Activated naive CD8-positive, alpha-beta T cell treated with anti-CD3 and anti-CD28 coated beads, Interleukin-2, amount 50 U/mL, for 16 hours (primary cell): ENCODE measurements at places on chromosomes 2 and 18.

GRCh38 chr2:107024269-107024668, 138.3 kb upstream of the ST6GAL2 start:
- DNase-seq, result no peak

GRCh38 chr2:224378701-224379097, 23.2 kb downstream of the FAM124B start:
- DNase-seq, result no peak

GRCh38 chr2:206001912-206002311, 84.1 kb downstream of the INO80D start:
- no peak for DNase-seq

GRCh38 chr2:69390001-69390400, 3.0 kb upstream of the GFPT1 start:
- no peak for DNase-seq

- no peak for DNase-seq
These were observed 57.1 kb downstream of the CD226 start for GRCh38 chr18:69890558-69890957.

GRCh38 chr2:149648282-149649030, 60.9 kb upstream of the MMADHC start:
- DNase-seq, result no peak

GRCh38 chr2:6920743-6921064, 3.5 kb downstream of the RNF144A start:
- no peak for DNase-seq

GRCh38 chr2:184125867-184126266, 472.5 kb upstream of the ZNF804A start:
- DNase-seq, result no peak
